CD8-positive, alpha-beta memory T cell (primary cell): ENCODE measurements at places on chromosomes 13 and 19. TPM values are rescaled to one million over a fixed set of nuclear protein-coding genes. Genes with fewer than 3 reads are reported as not detected.

Gene PSMD8
- total RNA-seq, result 256 TPM

Gene SIGLEC9
- total RNA-seq, result 0.46 TPM

Gene SCAF1
- 79.7 TPM for total RNA-seq

Gene VAV1
- 52.9 TPM for total RNA-seq

- no peak for DNase-seq
Observed at GRCh38 chr13:48437371-48437770, 24.5 kb upstream of the LPAR6 start.

GRCh38 chr13:46812301-46812797 lies 15.4 kb upstream of the ESD start:
- DNase-seq, result no peak

GRCh38 chr19:45547965-45548609 lies 36.5 kb downstream of the OPA3 start:
- no peak for DNase-seq

GRCh38 chr13:39538816-39539790 lies 63.9 kb downstream of the LHFPL6 start:
- no peak for DNase-seq

- no peak for DNase-seq
Observed at GRCh38 chr13:20667857-20668437, 35.6 kb upstream of the IL17D start.

DNA sequence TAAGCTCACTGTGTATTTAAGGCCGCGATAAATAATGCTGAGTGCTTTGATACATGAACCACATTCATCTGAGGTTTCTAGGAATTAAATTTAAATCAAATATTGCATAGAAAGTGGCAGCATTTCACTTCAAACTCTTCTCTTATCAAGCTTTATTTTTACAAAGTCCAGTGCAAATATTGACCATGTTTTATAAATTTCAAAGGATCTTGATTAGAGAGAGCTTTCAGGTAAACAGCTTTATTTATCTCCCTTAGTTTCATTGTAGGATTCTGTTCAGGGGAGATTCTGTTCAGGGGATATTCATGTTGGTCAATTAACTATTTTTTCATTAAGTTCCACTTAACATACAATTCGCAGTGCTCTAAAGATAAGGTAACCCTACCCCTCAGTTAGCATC lies 249.7 kb upstream of the IRS2 start:
- DNase-seq, result no peak

DNA sequence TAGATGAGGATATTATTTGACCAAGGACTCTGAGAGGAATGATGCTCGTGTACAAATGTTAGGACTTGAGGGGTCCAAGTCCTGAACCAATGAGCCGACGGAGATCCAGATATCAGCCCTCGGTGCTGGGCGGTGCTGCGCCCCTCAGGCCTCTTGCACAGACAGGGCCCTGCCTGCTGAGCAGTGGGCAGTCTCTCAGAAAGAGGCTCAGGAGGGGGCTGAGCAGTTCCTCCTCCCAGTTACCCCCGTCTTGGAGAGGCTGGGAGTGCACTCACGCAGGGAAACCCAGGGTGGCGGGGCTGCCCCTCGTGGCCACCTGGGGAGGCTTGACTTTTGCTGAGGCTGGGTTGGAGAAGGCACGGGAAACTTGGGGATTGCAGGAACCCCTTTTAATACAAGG lies 18.4 kb downstream of the TEX29 start:
- no peak for DNase-seq

DNA sequence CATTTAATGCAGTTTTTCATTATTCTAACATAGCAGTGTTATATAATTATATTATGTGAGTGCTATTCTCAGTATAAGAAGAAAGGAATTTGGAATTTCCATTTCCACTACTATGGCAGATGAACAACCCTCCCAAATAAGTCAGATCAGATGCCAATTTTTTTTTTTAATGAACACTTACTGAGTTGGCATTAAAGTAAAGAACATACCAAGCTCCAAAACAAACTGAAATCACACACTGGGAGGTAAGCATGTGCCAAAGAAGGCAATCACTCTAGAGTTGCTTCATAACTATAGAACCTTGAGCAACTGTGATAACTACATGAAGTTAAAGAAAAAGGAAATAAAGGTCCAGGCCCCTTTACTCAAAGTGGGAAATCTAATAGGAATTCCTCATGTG lies 90.3 kb downstream of the RNF17 start:
- DNase-seq, result no peak

GRCh38 chr19:14072535-14073260 lies at the start of gene MISP3:
Gene MISP3, plus strand, starts transcription at chr19:14072786. Its CDS starts 524 bp downstream, at chr19:14073310.
- no peak for DNase-seq

GRCh38 chr13:79966493-79966895 lies 374.4 kb downstream of the SPRY2 start:
- no peak for DNase-seq

- DNase-seq, result no peak
Observed at GRCh38 chr19:3320354-3320670, 46.1 kb upstream of the NFIC start.

DNA sequence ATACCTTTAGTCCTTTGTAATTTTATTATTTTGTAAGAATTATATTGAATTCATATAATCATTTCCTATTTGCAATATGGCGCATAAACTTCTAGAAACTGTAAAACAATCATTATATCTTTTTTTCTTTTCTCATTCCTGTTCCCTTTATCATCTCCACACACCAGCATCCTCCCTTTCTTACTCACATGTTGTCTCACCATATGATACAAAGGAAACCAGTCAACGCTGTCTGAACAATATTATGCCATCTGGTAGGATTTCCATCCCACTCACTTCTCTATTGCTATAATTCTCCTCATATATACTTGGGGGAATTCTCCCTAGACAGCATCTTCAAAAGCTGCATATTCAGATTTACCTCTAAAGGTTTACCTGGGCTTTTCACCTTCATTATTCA lies 389.8 kb downstream of the NDFIP2 start:
- DNase-seq, result no peak

GRCh38 chr19:4444765-4445741 lies 12.5 kb downstream of the UBXN6 start:
- DNase-seq, result no peak

DNA sequence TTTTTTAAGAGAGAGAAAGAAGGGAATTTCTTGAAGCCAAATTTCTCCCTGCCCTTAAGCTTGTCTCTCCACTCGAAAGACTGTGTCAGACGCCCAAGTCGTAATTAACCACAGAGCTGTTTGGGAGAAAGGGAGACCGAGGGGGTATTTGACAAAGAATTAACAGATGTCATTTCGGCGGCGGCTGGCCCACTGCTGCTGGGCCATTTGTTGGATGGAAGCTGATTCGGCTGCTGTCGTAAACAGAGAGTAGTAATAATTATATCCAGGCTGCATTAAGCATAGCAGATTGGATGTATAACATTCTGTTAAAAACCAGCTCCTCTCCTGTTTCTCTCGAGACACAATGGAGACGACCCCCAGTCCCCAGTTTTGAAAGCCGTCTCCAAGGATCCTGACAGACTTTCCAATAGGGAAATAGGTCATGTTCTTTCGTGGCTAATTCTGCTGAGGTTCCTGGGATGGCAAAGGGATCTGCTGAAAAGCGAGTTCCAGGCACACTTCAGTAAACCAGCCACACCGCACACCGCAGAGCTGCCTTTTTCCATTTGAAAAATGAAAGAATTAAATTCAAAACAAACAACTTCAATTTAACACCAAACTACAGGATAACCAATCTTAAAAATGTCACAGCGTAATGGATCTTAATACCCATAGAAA lies 71.5 kb downstream of the KCTD15 start:
- no peak for DNase-seq

DNA sequence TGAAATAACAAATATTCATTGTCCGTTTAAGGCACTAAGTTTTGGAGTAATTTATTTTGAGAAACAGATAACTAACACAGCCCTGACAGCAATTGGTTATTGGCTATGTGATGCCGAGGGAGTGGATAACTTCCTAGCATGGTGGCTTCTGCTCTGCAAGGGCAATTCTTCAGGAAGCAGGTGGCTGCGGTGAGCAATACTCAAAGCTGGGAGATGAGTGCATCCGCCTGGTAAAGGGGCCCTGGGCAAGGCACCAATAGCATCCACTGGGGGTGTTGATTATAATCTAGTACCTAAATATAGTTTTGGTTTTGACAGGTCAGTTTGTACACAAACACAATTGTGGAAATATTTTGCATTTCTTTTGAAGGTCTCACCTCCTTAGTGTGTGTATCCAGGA lies 41.0 kb downstream of the CCDC70 start:
- no peak for DNase-seq

GRCh38 chr19:3668331-3669081 lies 31.8 kb downstream of the PIP5K1C start:
- no peak for DNase-seq

DNA sequence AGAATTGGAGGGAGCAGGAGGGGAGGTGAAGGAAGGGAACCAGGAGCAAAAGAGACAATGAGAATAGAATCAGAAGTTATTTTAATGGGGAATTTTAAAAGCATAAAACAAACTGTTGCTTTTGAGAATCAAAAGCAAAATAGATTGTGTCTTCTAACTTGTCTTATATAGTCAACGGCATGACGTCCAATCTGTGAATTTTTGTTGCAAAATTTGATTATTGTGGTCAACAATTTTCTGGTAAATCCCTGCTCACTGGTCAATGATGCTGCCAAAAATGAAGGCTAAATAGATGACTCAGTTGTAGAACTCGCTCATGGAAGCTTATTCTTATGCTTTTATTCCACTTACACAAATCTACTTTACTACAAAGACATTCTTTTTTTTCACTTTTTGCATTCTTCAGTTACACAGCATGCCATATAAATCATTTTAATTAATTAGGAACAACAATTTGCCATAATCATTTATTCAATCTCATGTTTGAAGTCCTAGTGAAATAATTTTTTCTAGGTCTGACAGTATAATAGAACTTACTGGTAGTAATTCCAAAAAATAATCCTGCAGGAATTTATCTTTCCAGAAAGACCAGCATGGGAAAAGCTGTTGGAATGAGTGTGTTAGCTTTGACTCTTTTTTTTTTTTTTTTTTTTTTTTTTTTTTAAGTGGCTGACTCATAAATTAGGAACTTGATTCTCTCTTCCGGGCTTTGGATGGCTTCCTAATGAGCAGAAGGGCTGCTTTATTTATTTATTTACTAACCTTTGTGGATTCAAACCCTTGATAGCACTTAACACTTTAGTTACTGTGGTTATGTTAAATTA lies 256.9 kb downstream of the SPRY2 start:
- no peak for DNase-seq

DNA sequence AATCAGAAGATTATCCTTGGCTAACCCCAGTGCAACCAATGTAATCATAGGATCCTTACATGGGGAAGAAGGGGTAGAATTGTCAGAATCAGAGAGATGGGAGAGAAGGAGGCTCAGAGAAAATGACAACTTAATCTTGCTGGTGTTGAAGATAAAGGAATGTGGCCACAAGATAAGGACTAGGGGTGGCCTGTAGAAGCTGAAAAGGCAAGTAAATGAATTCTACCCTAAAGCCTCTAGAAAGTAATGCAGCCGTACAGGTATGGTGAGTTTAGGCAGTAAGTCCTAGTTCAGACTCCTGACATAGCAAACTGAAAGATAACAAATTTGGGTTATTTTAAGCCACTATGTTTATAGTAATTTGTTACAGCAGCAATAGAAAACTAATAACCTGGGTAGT lies 718.5 kb downstream of the SLITRK6 start:
- no peak for DNase-seq

GRCh38 chr19:11191934-11192333 lies 5.4 kb downstream of the KANK2 start:
- DNase-seq, result no peak

GRCh38 chr19:6947745-6948144 lies 60.4 kb downstream of the ADGRE1 start:
- no peak for DNase-seq

GRCh38 chr13:38090913-38091312 lies 221.3 kb upstream of the TRPC4 start:
- no peak for DNase-seq

DNA sequence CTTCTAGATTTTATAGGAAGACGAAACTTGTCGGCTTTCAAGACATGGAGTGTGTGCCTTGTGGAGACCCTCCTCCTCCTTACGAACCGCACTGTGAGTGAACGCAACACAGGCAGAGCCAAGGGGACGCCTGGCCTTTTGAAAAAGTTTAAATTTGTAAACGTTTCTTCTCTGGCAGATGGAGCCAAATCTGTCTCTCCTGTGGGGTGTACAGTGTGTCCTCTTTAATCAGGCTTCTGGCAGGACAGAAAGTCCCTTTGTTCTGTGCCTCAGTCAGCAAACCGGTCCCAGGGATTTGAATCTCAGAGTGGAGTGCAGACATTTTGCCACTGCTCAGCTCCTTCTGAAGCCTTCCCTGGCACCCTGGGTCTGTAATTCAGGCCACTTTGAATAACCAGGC lies 56.5 kb downstream of the TNFRSF19 start:
- DNase-seq, result no peak

DNA sequence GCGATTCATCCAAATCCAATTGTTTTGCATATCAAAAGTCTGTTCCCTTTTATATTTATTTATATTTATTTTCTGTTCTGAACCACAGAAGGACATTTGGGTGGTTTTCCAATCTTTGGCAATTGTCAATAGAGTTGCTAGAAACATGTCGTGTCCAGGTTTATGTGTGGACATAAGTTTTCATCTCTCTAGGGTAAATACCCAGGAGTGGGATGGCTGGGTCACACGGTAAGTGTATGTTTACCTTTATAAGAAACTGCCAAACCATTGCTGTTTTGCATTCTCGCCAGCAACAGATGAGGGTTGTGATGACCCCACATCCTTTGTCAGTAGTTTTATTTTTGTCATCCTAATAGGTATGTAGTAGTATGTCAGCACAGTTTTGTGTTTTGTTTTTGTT lies 12.5 kb downstream of the AP1M1 start:
- DNase-seq, result no peak

- no peak for DNase-seq
Observed at GRCh38 chr19:2802826-2803225, 16.8 kb upstream of the ZNF554 start.

DNA sequence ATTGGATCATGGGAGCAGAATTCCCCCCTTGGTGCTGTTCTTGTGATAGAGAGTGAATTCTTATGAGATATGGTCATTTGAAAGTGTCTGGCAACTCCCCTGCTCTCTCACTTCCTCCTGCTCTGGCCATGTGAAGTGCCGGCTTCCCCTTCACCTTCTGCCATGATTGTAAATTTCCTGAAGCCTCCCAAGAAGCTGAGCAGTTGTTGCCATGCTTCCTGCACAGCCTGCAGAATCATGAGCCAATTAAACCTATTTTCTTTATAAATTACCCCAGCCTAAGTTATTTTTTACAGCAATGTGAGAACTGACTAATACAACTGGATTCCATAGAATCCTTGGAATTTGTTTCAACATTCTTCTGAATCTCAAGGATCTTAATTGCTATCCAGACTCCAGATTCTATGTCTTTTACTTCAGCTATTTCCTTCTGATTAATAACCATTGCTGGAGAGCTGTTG lies 328.1 kb downstream of the SLITRK5 start:
- no peak for DNase-seq
